IPS DF 19.7 (cell line): ENCODE measurements at places on chromosomes 7 and 10.

DNA sequence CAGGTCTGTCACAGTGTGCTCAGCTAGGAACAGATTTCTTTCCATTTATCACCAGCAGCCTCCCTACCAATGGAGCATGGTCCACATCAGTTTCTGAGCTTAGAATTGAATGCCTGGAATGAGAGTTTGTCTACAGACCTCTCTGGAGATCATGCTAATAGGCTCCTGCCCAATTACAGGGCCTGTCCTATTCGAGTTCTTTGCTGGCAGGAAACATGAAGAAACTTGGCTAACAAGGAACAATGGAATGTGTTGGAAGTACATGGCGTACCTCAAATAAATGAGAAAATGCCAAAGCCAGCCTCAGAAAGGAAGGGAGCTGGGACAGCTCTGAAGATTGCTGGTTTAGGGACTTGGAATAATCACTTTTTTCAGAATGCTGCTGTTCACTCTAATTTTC is 186.0 kb upstream of the AKR1E2 start:
- DNase-seq: no peak

- DNase-seq: no peak
Observed at GRCh38 chr7:98841179-98841997, 28.4 kb downstream of the TMEM130 start.

GRCh38 chr10:29472301-29473086 is 162.3 kb downstream of the SVIL start:
- DNase-seq: no peak

DNA sequence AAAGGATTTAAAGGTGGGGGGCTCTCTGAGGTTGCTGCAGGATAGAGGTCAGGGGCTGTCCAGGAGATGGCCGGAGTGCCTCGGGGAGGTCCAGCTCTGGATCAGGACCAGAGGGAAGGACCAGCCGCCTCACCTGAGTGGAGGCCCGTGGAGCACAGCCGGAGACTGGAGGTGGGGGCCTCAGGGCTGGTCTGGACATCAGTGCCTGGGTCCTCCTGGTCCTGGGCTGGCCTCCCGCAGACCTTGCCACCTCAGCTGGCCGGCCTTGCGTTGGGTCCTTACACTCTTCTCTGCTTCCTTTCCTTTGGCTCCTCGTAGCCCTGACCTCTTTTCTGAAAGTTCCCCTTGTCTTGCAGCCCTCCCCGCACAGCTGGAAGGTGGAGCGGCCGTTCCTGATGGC is 2.0 kb downstream of the SUN1 start:
- DNase-seq: no peak
